ENCODE measurements at places on chromosomes 5 and 9.

- no peak for DNase-seq
Observed at GRCh38 chr5:154138701-154139100, 51.8 kb upstream of the GALNT10 start.

DNA sequence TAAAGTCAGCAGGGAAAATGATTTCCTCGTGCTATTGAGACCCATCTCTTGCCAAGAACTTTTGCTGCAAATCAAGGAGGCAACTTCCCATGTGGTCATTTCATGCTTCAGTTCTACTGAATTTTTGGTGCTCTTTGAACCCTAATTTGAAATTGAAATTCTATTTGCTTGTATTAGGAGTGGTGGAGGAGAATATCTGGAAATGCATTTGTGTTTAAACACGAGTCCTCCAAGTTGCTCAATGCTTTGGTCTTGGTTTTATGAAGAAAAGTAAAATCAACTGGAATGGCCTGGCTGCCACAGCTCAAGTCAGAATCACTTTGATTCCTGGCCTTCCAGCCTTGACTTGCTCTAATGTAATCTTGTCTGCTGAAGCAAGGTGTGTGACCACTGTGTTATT is 613.2 kb downstream of the TLE1 start:
- no peak for DNase-seq

DNA sequence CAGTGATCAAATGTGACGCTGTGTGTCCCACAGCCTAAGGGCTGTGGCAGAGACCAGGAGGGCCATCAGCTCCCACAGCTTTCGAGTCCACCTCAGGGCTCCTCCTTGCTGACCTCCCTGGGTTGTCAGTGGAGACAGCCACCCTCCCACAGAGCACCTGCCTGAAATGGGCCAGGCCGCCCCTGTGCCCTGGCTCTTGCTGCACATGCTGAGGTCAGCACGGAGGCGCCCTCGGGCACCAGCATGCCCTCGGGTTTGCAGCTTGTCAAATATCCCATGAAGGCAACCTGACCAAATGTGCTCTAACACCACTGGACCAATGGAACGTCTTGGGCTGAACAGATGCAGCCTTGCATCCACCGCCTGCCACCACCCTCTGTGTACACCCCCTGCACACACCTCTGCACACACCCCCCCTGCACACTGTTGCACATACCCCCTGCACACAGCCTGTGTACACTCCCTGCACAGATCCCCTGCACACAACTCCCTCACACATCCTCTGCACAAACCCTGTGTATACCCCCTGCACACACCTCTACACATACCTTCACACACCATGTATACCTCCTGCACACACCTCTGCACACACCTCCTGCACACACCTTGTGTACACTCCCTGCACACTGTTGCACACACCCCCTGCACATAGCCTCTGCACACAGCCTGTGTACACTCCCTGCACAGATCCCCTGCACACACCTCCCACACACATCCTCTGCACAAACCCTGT is 2.0 kb upstream of the CEP72 start:
- DNase-seq, result no peak

GRCh38 chr9:34522971-34523797 is at the start of gene ENHO:
Gene ENHO, minus strand, starts transcription at chr9:34522990. Its CDS starts 1,295 bp downstream, at chr9:34521695.
- peak; percentile 96 for DNase-seq

- no peak for DNase-seq
Observed at GRCh38 chr5:148991566-148991965, 71.3 kb downstream of the SH3TC2 start.
